ENCODE measurements at places on chromosomes 11 and 22. TPM values are rescaled to one million over a fixed set of nuclear protein-coding genes. Genes with fewer than 3 reads are reported as not detected.

- no peak for DNase-seq
Measured at GRCh38 chr11:64762277-64762673, 2.5 kb upstream of the PYGM start.

GRCh38 chr22:44362249-44363012 is 49.7 kb upstream of the SHISAL1 start:
- H3K27me3 ChIP-seq, result no peaks in the 10 kb centered on the region
- DNase-seq, result peak; percentile 40
- peaks cover 28% of the 10 kb centered on the region for H3K4me1 ChIP-seq
- H3K4me3 ChIP-seq, result no peak overlapping the region

The TRPC6 gene
- not detected for total RNA-seq

The GRM5 gene
- not detected for total RNA-seq

GRCh38 chr11:58485961-58486360 is 21.9 kb downstream of the OR5B21 start:
- no peaks in the 10 kb centered on the region for H3K4me1 ChIP-seq
- H3K27ac ChIP-seq, result no peak overlapping the region
- no peak overlapping the region for H3K4me3 ChIP-seq
- H3K27me3 ChIP-seq, result no peaks in the 10 kb centered on the region
- no peaks in the 10 kb centered on the region for H3K36me3 ChIP-seq

DNA sequence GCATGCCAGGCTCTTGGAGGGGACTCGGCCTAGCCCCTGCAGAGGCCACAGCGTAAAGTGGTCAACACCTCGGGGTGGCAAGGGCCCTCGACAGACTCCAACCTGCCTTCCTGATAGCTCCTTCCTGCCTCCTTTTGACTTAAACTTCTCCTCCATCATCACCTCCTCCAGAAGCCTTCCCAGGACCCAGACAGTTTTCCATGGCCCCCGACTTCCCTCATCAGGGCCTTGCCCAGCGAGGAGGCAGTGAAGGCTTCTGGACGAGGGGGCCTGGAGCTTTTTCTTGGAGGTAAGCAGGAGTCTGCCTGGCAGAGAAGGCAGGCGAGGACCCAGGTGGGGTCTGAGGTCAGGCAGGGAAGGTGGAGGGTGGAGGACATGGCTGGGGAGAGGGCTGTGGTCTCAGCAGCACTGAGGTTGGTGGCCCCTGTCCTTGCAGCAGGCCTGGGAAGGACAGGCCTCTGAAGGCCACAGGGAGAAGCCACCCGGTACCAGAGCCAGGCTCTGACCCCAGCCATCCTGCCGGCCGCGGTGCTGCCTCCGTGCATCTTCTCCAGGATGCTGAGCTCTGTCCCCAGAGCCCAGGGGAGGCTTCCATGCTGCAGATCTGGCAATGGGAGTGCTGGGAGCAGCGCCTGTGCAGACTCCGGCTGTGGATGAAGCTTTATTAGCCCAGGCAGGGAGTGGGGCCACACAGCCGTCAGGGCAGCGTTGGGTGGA is 81.4 kb downstream of the WNT7B start:
- H3K36me3 ChIP-seq, result no peaks in the 10 kb centered on the region
- no peak for DNase-seq
- no peak overlapping the region for H3K4me3 ChIP-seq
